ENCODE measurements at places on chromosomes 16 and 17.

DNA sequence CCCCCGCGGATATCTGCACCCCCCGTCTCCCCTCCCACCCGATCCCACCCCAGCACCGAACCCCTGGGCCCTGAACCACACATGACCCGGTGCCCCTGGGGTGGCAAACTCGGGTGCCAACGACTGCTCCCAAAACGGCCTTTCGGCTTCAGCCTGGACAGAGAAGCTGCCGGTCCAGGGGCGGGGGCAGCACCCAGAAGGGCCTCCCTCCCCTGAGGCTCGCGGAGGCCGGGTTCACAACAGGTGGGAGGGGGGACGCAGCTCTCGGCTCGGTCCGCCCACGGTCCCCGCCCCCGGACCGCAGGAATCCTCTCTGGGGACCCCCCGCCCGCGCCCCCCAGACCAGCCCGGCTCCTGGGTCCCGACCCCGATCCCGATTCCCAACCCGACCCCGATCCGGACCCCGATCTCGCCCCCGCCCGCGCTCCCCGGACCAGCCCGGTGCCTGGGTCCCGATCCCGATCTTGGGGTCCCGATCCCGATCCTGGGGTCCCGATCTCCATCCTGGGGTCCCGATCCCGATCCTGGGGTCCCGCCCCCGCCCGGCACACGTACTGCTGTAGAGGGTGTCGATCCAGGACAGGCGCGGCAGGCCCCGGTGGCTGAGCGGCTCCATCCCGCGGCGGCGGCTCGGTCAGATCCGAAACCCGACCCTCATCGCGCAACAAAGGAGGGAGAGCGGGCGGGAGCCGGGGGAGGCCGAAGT is 516 bp downstream of the ABR start:
- no peak for DNase-seq

DNA sequence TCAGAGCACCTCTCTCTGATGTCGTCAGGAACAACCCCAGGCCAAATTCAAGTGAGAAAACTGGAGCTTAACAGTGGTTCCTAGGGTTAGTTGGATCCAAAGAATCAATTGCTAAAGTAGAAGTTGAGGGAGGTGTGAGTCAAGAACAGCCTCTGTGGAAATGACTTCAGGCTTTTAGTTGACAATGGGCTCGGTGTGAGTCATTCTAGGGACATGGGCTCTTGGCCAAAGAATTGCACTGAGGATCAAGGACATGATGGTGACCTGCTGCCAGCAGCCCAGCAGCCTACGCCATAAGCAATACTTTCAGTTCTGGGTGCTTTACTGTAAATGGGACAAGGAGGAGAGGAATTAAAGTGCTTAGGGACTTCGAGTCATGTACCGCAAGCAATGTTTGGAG is 32.1 kb upstream of the SMURF2 start:
- DNase-seq: no peak

DNA sequence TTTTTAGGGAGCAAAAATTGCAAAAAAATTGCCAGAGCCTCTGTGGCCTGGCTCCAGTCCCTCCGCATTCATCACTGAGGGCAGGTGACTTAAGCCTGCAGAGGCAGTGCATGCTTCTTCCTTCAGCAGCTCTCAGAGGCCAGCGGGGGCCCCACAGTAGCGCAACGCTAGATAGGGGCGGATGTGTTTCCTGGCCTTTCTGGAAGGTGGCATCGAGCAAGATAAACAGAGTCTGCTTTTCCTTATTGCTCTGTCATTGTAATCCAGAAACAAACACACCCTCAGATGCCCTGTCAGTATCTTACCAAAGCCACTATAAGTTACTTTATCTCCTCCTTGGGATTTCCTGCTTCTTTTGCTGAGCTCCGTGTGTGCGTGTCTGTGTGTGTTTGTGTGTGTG is 75.5 kb upstream of the IRX6 start:
- no peak for DNase-seq

DNA sequence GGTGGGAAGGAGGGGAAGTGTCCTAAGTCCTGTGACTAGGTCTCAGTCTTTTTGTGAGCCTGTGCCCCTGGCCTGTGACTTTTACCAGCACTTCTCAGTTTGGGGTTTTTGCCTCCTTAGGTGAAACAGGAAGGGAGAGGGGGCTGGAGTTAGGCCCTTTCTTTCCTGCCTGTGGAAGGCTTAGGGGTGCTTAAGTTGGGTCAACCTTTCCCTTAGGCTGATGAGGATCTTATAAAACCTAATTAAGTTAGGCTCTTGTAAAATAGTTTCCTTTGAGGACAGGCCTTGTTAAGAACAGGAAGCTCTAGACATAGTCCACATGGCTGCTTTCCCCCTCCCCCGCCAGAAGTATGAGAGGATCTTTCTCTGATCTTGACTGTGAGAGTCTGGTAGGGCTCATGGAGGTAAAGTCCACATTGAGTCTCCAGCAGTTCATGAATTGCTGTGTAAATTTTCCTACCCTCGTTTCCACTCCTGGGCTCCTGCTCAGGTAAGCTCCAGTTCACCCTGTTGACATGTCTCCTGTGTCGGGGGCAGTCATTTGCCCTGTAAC is 17.0 kb upstream of the DNASE1 start:
- peak; percentile 51 for DNase-seq

DNA sequence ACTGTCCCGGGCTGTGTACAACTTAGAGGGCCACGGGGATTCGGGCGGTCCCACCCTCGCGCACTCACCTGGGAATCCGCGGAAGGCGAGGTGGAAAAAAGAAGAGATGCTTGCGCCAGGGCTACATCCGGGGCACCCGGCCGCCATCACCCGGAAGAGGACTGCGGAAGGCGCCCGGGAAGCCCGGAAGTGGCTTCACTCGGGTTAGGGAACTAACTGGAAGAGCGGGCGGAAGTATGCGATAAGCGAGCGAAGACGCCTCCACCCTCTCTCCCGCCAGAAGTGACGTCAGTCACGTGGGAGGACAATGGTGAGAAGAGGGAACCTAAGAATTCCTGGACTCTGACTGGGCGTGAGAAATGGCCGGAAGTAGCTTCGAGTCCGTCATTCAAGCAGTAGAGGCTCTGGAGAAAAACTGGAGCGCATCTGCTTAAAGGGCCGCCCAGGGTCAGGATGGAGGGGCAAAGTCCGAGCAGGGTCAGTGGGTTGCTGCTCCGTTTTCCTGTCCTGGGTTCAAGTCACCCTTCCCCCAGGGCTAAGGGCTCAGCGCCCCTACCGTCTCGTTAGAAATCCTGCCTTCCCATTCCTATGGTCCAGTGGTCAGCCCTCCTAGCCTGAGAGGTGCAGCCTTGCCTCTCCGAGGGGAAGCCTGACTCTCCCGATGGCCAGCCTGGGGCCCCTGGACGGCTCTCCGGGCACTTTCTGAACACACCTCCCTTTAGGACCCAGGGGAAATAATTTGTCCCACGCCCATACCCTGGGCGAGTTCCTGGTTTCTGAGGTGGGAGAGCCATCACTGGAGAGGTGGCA is at the start of gene CD2BP2:
CD2BP2 (minus strand) TSS at position 165 of the 810 bp plus-strand sequence. CDS start 627 bp downstream, outside the sequence.
- peak; percentile 93 for DNase-seq

- peak; percentile 8 for DNase-seq
These were observed 81.7 kb downstream of the ZDHHC7 start for GRCh38 chr16:84929421-84930297.

Measured in activated CD4-positive, alpha-beta T cell treated with anti-CD3 and anti-CD28 coated beads for 48 hours (primary cell).